Mesendoderm (in vitro differentiated cells): ENCODE measurements at places on chromosomes 7 and 10.
A peak's percentile ranks its signal among the peaks of the same experiment; 100 is the strongest.

DNA sequence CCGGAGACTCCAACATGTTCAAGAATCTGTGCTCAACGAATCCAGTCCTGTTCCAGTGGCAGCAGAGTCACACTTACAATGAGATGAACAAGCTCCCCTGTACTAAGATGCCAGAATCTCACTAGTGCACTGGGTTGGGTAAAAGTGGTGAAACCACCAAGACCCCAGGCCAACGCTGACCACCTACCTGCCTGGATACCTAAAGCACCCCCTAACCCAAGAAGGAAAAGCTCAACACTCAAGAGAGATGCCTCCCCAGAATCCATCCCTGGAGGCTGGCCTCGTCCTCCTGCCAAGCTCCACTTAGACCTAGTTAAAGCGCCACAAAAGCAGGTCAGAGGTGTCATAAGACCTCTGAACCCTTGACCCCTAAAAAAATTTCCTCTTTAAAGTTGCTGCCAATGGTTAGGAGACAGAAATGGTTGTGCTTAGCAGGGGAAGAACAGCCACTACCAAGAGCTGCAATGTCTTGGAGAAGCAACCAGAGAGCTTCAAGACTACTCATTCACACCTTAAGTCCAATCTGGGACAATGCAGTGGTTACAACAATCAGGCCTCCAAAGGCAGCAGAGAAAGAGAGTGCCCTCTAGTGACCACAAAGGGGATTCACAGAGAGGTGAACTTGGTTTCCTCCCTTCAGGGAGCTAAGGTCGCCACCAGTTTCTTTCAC is 94.6 kb upstream of the MACROH2A2 start:
- DNase-seq, result peak; percentile 88

GRCh38 chr10:38043516-38043915 is 33.0 kb downstream of the ZNF33A start:
- no peak for DNase-seq

GRCh38 chr7:133601617-133602016 is 348.7 kb downstream of the EXOC4 start:
- DNase-seq, result no peak

DNA sequence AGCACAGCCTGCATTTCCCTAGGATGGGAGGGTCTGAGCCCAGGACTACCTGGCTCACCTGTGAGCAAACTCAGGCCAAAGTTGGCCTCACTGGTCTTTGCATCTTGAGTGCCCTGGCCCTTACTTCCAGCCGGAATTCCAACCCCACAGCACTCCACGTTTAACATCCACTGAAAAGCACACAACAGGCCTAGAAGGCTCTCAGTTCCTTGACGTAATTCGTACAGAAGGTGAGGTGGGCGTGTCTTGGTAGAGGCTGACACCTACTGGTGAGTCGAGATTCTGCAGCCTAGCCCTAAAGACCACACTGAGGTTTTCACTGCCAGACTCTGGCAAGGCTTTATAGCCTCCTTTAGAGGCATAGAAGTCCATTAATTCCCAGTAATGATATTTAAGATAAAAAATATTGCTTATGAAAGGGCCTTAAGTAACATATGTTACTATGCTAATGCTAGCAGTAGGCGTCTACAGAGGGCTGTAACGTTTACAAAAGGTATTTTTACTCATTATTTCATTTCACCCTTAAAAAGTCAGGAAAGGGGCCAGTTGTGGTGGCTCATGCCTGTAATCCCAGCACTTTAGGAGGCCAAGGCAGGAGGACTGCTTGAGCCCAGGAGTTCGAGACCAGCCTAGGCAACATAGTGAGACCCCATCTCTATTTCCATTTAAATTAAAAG is 95.8 kb downstream of the HIP1 start:
- peak; percentile 88 for DNase-seq

GRCh38 chr7:108109221-108109908 is 20.8 kb downstream of the LAMB4 start:
- DNase-seq, result peak; percentile 52

DNA sequence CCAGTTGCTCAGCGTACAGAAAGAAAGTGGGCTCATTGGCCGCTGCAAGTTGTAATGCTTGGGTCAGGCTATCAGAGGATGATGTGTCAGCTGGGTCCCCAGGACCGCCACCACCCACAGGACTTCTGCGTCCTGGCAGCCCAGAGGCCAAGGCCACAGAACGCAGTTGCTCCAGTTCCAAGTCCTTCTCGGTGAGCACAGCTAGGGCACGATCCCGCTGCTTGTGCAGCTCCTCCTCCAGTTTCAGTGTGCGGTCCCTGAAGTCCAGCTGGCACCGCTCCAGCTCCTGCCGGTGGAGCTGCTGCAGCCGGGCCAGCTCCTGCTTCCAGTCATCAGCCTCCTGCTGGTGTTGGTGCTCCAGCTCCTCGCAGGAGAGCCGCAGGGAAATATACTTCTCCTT is 3.0 kb downstream of the GCC1 start:
- DNase-seq, result no peak

DNA sequence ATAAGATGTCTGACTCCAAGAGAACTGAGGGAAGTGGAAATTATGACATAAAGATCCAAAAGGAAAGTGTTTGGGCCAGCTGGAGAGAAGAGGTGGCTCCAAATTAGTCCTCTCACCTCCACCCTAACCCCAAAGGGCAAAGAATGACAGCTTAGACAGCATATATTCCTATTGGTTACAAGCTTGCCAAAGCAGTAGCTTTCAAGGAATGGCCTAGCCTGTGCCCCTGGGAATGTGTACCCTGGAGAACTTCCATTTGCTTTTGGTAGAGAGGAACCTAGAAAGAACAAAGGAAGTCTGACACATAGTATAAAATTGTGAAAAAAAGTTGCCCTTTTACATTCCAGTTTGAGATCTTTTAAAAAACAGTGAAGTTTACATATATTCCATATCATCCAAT is 11.2 kb upstream of the NRG3 start:
- no peak for DNase-seq

DNA sequence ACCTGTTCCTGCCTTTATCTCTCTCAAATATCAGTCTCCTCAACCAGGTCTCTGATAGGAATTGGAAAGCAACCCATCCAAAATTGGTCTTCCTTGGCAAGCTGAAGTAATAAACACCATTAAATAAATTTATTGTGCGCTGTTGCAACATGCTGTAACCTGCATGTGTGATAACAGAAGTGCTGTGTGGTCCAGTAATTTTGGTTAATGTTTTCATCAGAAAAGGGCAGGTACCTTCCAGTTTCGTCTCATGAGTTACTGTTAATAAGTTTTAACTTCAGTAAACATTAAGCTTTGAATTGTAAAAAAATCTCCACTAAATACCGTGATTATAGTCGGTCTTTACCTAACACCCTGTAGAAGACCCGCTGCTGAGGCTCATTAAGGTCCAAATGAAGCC is 624.7 kb downstream of the TNS3 start:
- DNase-seq, result no peak

DNA sequence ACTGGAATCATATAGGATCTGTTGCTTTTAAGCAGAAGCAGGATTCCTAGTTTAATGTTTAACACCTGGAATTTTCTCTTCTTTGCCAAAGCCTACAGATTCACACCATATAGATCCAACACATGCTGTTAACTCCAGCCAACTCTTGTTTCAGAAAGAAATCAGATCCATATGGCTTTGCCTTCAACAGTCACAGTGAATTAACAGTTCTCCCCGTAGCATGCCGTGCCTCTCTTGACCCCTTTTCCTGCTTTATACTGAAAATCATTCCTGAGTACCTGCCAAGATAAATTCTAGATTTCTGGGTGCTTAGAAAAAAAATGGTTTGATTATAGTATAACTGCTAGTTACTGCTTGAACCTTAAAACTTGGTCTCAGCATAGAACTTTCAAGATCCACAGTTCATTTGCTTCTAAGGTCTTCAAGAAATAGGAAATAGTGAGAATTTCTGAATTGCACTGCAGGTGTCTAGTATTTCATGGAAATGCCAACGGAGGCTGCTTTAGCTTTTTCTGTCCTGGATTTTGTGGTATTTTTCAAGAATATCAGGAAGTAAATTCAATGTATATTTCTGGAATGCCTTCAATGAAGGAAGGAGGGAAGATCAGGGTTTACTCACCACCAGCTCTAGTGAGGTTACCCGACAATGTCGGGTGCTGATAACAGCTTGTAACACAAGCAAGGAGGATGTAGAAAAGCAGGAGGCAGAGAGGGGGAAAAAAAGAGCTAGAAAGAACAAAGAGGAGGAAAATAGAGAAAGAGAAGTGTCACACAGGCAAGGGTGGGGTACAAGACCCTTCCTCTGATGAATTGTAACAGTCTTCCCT is 6.6 kb downstream of the AASS start:
- DNase-seq, result peak; percentile 27

GRCh38 chr10:120336911-120337540 is 120.0 kb upstream of the PLPP4 start:
- DNase-seq, result peak; percentile 71

- DNase-seq, result no peak
Observed at GRCh38 chr10:131556061-131556896, 244.8 kb upstream of the TCERG1L start.

GRCh38 chr10:28367413-28367812 is 64.5 kb upstream of the MPP7 start:
- DNase-seq, result no peak
